ENCODE measurements at places on chromosomes 1 and 21. TPM values are rescaled to one million over a fixed set of nuclear protein-coding genes. Genes with fewer than 3 reads are reported as not detected.

Gene COL18A1
- total RNA-seq: 480 TPM

Gene CDC7
- 4.7 TPM for total RNA-seq

Gene LAX1
- total RNA-seq: 0.10 TPM

Gene C21orf58
- total RNA-seq: 6.0 TPM

Gene SLAMF8
- not detected for total RNA-seq

Gene AMY1B
- not detected for total RNA-seq

Gene DISC1
- 21.9 TPM for total RNA-seq

Gene OR10R2
- not detected for total RNA-seq

Gene ZNF683
- not detected for total RNA-seq

Gene PGLYRP3
- total RNA-seq: not detected

Gene EVI5
- 21.2 TPM for total RNA-seq

Gene KCNN3
- total RNA-seq: 2.3 TPM

Gene LPAR3
- total RNA-seq: not detected

Gene HENMT1
- total RNA-seq: 1.1 TPM

Gene TXLNA
- 93.1 TPM for total RNA-seq

Gene VWA5B1
- total RNA-seq: not detected

Gene IGSF21
- not detected for total RNA-seq

Gene DCST1
- not detected for total RNA-seq

Gene KIF17
- 11.8 TPM for total RNA-seq

Gene CHD5
- under 0.01 TPM for total RNA-seq

Gene TMEM200B
- 0.67 TPM for total RNA-seq

Gene OR2T11
- total RNA-seq: not detected

Gene OR10J5
- total RNA-seq: not detected

Gene GRIK3
- not detected for total RNA-seq

Gene LORICRIN
- total RNA-seq: not detected

Gene YOD1
- total RNA-seq: 8.2 TPM

Gene ADAM30
- total RNA-seq: not detected

Gene LINGO4
- not detected for total RNA-seq

Gene SPRR3
- not detected for total RNA-seq

Gene SLC9C2
- not detected for total RNA-seq

All from vein endothelial cell (primary cell).